Type B pancreatic cell (in vitro differentiated cells): ENCODE measurements at places on chromosomes 7 and 10.
A peak's percentile ranks its signal among the peaks of the same experiment; 100 is the strongest.

- no peak for DNase-seq
Measured at GRCh38 chr7:79822620-79823240, 311.9 kb upstream of the GNAI1 start.

DNA sequence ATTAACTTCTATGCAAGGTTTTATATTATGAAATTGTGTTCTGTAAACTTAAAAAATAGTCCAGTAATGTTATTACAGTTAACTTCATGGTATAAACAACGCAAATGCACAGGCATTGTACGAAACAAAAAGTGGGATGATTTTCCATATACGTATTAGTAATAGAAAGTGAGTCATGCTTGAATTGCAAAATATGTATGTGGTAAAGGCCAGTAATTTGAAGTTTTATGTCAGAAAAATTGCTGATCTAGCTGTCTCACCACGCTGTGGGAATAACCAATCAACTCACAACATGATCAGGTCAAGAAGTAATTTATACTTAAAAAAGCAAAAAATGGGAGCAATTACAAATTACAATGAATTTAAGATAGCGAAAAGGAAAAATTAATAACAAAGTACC is 37.0 kb upstream of the GLI3 start:
- DNase-seq = no peak

DNA sequence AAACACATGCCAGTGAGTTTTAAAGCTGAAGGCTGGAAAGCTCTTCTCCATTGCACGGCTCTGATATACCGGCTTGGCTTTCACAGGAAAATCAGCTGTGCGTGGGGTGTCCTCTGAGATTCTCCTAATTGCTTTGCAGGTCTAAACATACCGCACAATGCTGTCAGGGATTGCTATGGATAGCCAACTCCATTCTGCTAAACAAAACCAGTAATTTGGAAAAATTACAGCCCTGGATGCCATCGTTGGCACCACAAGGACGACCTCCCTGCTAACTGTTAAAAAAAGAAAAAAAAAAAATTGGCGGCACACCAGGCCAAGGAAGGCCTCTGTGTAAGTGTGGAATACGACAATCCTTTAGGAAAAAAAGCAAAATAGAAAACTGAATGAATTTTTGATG is 118.6 kb upstream of the ADARB2 start:
- DNase-seq = no peak

DNA sequence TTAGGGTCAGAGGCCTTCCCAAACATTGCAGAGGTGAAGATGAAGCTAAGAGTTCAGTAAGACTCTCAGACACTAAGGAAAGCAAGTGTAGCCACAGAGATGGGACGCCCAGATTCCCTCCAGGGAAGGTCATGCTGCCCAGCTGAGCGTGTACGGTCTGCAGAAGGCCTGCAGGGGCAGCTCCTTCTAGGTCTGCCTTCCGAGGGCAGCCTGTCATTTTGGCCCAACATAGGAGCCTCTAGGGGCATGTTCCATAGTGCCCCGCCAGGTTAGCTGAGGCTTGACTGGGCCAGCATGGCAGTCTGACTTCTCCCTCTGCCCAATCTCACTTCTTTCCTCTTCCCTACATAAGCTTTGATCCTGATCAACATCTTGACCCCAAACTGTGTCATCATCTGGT is 130.7 kb downstream of the PIP4K2A start:
- no peak for DNase-seq

GRCh38 chr7:150404172-150404804 is 25.2 kb downstream of the ZNF775 start:
- DNase-seq = no peak

DNA sequence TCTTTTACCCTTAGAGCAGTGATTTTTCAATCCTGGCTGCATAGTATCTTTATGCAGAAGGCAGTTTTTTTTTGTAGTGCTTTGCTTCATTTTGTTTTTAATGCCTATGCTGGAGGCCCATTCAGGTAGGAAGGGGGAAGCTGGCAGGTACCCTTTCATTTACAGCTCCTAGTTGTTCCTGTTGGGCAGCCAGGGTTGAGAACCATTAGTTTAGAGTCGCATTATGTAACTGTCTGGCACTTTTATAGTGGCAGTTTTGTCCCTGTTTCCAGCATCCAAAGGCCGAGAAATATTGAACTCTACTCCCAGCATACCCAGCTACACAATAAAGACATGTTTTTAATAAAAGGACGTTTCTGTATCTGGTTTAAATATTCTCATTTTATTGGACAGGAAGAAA is 110.6 kb downstream of the CCDC3 start:
- DNase-seq = no peak

DNA sequence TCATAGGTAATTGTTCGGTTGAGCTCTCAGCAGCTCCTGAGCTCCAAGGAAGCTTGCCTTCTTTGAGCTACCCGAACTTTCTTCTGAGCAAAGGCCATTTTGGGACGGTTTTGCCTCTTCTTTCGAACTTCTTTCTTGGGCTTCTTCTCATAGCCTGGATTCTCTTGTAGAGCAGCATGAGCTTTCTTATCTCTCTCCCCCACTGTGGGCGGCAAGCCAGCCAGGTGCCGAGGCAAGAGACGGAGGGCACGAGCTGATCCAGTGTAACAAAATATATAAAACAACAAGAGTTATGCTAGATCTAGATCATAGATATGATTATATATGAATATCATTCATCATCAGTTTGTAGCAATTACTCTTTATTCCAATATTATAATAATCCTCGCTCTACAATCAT is 16.5 kb upstream of the KNDC1 start:
- DNase-seq = peak; percentile 22

DNA sequence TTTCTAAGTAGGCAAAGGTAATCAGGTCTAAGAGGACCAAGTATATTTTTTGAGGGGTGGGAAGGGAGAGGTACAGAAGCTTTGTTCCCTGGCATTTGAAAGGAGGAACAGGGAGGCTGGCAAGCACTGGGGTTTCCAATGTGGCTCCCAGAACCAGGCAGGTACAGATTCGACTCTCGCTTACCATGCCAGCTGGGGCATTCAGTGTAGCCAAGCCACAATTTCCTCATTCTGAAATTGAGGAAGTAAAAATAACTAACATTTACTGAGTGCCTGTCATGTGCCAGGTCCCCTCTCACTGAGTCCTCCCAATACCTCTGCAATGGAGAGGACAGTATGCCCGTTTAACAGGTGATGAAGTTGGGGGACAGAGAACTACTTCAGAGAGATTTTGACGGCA is 45.9 kb upstream of the BET1 start:
- no peak for DNase-seq

GRCh38 chr10:80529604-80530003 is 8.1 kb upstream of the SH2D4B start:
- no peak for DNase-seq

DNA sequence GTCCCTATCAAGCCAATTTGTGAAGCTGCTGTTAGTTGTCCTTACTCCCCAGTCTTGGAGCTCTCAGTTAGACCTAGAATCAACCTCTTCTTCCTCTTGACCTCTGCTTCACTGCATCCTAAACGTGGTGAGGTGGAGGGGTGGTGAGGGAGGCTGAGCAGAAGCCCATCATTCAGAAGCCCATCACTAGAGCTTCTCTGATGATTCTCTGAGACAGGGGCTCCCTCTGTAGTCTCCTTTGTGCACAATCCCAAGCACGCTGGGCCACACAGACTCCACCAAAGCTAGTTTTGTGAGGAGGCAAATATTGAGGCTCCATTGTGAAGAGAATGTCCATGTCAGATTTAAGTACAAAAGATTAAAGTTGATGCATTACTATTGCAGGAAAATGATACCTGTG is 163.8 kb upstream of the PRSS1 start:
- no peak for DNase-seq

GRCh38 chr10:48976196-48976595 is 36.6 kb upstream of the LRRC18 start:
- no peak for DNase-seq

- no peak for DNase-seq
Measured at GRCh38 chr10:124342136-124342820, 76.4 kb downstream of the OAT start.

DNA sequence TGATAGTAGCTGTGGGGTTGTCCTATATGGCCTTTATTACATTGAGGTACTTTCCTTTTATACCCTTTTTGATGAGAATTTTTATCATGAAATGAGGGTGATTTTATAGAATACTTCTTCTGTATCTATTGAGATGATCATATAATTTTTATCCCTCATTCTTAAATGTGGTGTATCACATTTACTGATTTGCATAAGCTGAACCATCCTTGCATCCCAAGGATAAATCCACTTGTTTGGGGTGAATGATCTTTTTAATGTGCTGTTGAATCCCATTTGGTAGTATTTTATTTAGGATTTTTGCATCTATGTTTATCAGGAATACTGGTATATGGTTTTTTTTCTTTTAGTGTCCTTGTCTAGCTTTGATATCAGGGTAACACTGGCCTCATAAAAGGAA is 84.5 kb upstream of the IL6 start:
- DNase-seq = no peak

GRCh38 chr10:52210161-52210560 is 103.9 kb upstream of the DKK1 start:
- DNase-seq = no peak

- no peak for DNase-seq
Measured at GRCh38 chr7:128837521-128837921, 7.3 kb downstream of the FLNC start.

DNA sequence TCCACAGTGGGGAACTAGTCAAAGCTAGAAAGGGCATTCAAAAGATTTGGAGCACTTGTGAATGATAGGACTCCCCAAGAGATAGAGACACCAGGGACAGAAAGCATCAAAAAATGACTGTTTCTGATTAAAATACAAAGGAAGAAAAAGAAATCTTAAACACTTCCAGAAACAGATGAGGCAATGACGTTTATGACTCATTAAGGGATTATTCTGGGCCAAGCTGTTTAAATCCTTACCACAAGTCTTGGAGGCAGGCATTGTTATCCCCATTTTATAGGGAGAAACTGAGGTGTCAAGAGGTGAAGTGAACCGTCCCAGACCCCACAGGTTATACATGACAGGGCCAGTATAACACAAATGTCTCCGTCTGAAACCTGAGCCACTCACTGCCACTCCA is 68.3 kb upstream of the AMPH start:
- DNase-seq = no peak

DNA sequence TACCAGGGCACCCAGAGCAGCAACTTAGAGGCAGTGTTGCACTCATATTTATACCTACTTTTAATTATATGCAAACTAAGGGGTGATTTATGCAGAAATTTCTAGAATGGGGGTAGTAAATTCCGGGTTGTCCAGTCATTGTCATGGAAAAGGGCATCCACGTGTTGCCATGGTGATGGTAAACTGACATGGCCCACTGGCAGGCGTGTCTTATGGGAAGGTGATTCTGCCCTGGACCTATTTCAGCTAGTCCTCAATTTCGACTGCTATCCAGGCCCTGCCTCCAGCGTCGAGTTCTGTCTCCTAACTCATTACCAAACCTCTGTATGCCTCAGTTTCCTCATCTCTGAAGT is 12.8 kb downstream of the SNX8 start:
- no peak for DNase-seq

- DNase-seq = no peak
Measured at GRCh38 chr10:1684991-1685390, 52.3 kb downstream of the ADARB2 start.

GRCh38 chr7:17441557-17441956 is 143.1 kb downstream of the AHR start:
- DNase-seq = no peak

- peak; percentile 66 for DNase-seq
Measured at GRCh38 chr10:102413806-102414561, 4.6 kb downstream of the PSD start.

- no peak for DNase-seq
Measured at GRCh38 chr7:2566348-2566889, 7.6 kb downstream of the IQCE start.

GRCh38 chr7:131170440-131171271 is 157.0 kb upstream of the MKLN1 start:
- DNase-seq = no peak

GRCh38 chr7:71327946-71328345 is 196.0 kb downstream of the GALNT17 start:
- no peak for DNase-seq

DNA sequence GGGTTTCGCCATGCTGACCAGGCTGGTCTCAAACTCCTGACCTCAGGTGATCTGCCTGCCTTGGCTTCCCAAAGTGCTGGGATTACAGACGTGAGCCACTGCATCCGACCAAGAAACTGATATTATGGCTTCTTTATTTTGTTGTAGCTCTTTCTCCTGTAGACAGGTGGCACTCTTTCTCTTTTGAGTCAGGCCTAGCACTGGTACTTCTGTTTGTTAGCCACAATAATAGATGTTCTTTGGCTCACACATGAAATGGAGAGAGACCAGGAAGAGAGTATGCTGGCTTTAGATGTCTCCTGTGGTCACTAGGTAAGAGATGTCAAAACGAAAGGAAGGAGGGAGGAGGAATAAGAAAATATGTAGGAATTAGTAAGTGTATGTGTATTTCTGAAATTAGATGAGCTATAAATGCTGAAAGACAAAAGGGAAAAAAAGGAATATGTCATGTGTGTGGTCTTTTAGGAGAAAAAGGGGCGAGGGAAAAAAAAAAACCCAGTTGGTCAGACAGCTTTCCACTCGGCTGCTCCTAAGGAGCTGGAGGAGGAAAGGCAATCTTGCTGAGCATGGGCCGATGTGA is 78.7 kb downstream of the CLEC2L start:
- no peak for DNase-seq

DNA sequence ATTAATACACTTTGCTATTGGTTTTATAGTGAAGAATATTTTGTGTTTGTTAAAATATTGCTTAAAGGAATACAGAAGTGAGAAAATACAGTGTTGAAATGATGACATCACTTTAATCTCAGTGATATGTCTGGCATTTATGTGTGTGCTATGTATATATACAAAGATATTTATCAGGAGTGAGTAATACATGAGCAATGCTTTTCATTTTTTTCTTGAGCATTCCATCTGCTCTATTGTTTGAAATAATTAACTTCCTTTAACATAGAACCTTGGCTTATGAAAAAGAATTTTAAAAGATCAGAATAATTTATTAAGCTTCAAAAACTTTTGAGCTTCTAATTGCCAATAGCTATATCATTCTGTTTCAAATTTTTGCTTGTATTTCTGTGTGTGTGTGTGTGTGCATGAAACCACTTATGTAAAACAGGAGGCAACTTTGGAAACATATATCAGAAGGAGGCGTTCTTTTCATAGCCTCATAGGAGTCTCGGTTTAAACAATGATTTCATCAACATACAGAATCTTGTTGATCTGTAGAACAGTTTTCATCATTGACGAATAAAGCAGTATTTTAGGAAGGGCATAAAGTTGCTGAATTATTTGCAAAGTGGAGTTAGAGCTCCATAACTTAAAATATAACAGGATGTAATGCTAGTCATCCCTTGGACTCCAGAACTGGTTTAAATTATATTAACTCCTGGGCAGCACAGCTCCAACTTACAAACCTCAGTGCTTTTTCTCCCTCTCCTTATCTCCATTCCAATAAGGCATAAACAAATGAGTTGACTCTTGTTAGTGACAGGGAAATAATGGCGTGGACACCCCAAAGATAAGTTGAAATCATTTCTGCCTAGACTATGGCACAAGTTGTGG is 228.4 kb upstream of the DGKB start:
- DNase-seq = no peak

GRCh38 chr7:71408271-71408670 is 276.3 kb downstream of the GALNT17 start:
- no peak for DNase-seq
